ENCODE measurements at places on chromosomes 4 and X. TPM values are rescaled to one million over a fixed set of nuclear protein-coding genes. Genes with fewer than 3 reads are reported as not detected.

The SRD5A3 gene
- total RNA-seq: 4.5 TPM

The RTL9 gene
- total RNA-seq: not detected

The FMR1NB gene
- not detected for total RNA-seq

The COL4A5 gene
- 8.1 TPM for total RNA-seq

The DCAF8L2 gene
- not detected for total RNA-seq

The DNAAF6 gene
- not detected for total RNA-seq

The ZNF185 gene
- total RNA-seq: 4.1 TPM

The EREG gene
- total RNA-seq: 4.0 TPM

The RP2 gene
- total RNA-seq: 1.2 TPM

GRCh38 chr4:100379583-100380105 lies 138.2 kb downstream of the EMCN start:
- H3K36me3 ChIP-seq: no peaks in the 10 kb centered on the region
- no peak for DNase-seq
- H3K4me3 ChIP-seq: no peak overlapping the region
- H3K27me3 ChIP-seq: no peaks in the 10 kb centered on the region
- no peaks in the 10 kb centered on the region for H3K4me1 ChIP-seq
- no peak overlapping the region for H3K27ac ChIP-seq

DNA sequence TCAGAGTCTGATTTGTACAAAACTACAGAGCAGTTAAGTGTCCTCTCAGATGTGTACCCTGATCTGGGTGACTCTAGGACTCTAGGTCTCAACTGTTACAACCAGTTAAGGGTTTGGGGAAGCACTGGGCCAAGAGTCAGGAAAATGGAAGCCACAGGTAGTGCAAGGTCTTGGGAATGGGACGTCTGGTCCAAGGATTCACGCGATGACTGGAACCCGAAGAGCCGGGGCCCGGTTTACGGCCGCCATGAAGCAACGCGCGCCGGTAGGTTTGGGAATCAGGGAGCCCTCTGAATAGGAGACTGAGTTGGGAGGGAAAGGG lies 321 bp upstream of the HPRT1 start:
- no peak for DNase-seq
- H3K4me1 ChIP-seq: no peaks in the 10 kb centered on the region

GRCh38 chr4:1808396-1808795 lies 15.3 kb downstream of the FGFR3 start:
- H3K4me1 ChIP-seq: peaks cover 3% of the 10 kb centered on the region
- no peaks in the 10 kb centered on the region for H3K27me3 ChIP-seq
- H3K27ac ChIP-seq: no peak overlapping the region
- no peaks in the 10 kb centered on the region for H3K36me3 ChIP-seq
- no peak for DNase-seq
- H3K4me3 ChIP-seq: no peak overlapping the region

DNA sequence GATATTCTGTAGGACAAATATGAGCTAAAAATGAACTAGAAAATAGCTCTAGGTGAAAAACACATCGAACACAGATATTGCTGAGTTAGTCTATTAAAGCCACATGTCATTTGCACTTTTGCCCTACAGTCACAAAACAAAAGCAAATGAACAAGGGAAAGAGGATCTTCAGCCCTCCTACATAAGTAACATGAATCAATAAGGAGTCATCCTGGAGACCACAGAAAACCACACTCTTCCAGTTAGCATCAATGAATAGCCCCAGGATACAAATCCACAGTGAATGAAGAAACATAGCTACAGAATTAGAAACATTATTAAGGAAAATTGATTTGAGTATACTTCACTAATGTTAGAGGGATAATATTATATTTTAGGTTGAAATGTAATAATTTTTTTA lies 311.4 kb downstream of the MAPK10 start:
- no peak overlapping the region for H3K27ac ChIP-seq
- H3K27me3 ChIP-seq: no peaks in the 10 kb centered on the region
- DNase-seq: no peak
- no peak overlapping the region for H3K4me3 ChIP-seq
- peaks cover 5% of the 10 kb centered on the region for H3K4me1 ChIP-seq

- H3K27ac ChIP-seq: no peak overlapping the region
- DNase-seq: no peak
- no peaks in the 10 kb centered on the region for H3K4me1 ChIP-seq
- no peaks in the 10 kb centered on the region for H3K36me3 ChIP-seq
- H3K27me3 ChIP-seq: no peaks in the 10 kb centered on the region
- H3K4me3 ChIP-seq: no peak overlapping the region
Observed at GRCh38 chr4:5165420-5166369, 114.4 kb downstream of the STK32B start.

- no peaks in the 10 kb centered on the region for H3K36me3 ChIP-seq
- H3K27ac ChIP-seq: no peak overlapping the region
- no peaks in the 10 kb centered on the region for H3K27me3 ChIP-seq
- no peaks in the 10 kb centered on the region for H3K4me1 ChIP-seq
- DNase-seq: no peak
Observed at GRCh38 chr4:127165971-127166370, 466.8 kb upstream of the INTU start.

- H3K4me1 ChIP-seq: no peaks in the 10 kb centered on the region
- DNase-seq: no peak
- no peak overlapping the region for H3K27ac ChIP-seq
- H3K27me3 ChIP-seq: no peaks in the 10 kb centered on the region
Observed at GRCh38 chr4:132809298-132810032, 339.6 kb upstream of the PCDH10 start.

DNA sequence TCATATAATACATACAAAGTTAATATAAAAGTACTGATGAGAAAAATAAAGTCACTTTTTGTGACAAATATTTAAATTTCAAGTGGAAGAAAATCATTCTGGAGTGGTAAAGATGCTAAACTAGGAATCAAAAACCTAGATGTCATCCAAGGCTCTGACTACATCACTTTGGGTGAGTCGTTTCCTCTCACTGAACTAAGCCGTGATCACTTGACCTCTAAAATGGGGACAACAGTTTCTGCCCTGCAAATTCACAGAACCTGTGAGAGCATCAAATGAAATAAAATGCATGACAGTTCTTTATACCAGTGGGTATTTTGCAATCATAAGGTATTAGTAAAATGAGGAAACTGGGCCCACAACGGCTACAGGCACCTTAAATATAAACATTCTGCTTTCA lies 63.8 kb downstream of the PRDM5 start:
- H3K4me1 ChIP-seq: no peaks in the 10 kb centered on the region
- no peaks in the 10 kb centered on the region for H3K27me3 ChIP-seq
- H3K4me3 ChIP-seq: no peak overlapping the region
- H3K27ac ChIP-seq: no peak overlapping the region
- H3K36me3 ChIP-seq: no peaks in the 10 kb centered on the region
- no peak for DNase-seq

DNA sequence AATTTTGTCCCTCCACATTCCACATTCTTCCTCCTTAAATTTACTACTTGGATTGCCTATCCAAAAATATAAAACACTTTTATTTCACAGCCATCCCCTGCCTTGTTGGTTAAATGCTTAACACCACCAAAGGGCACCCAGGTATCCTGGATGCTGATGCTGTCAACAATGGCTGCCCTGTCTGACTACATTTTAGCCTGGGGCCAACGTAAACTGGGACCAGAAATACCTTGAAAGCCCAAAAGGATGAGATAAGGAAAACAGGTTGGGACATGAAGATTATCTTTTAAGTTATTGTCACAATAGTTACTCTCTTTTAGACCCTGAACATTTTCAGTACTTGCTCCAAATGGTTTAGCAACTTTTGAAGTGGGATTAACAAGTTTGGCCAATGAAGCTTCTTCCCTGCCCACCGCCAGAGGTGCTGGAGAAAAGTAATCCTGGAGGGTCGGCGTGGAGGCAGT lies 775 bp upstream of the YIPF6 start:
- peak overlapping the region; percentile 80 for H3K4me3 ChIP-seq
- no peak for DNase-seq
- H3K27ac ChIP-seq: peak overlapping the region; percentile 90
- peaks cover 12% of the 10 kb centered on the region for H3K4me1 ChIP-seq
- no peaks in the 10 kb centered on the region for H3K27me3 ChIP-seq

DNA sequence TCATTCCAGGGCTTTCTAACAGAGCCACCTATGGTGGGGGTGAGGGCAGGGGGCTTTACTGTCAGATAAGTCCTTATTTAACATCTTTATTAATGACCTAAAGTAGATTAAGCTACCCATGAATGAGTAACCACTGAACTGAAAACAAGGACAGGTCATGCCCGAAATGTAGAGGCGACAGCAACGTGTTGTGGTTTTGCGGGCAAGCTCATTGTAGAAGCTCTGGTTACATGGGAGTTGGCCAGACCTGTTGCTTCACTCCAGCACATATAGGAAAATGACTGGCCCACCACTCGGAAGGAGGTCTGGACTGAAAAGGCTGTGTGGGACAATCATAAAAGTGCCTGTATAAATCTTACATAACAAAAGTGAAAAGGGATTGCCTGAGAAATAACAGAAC lies 109.6 kb upstream of the NDP start:
- DNase-seq: no peak
- H3K36me3 ChIP-seq: no peaks in the 10 kb centered on the region
- H3K27ac ChIP-seq: no peak overlapping the region
- no peaks in the 10 kb centered on the region for H3K4me1 ChIP-seq

DNA sequence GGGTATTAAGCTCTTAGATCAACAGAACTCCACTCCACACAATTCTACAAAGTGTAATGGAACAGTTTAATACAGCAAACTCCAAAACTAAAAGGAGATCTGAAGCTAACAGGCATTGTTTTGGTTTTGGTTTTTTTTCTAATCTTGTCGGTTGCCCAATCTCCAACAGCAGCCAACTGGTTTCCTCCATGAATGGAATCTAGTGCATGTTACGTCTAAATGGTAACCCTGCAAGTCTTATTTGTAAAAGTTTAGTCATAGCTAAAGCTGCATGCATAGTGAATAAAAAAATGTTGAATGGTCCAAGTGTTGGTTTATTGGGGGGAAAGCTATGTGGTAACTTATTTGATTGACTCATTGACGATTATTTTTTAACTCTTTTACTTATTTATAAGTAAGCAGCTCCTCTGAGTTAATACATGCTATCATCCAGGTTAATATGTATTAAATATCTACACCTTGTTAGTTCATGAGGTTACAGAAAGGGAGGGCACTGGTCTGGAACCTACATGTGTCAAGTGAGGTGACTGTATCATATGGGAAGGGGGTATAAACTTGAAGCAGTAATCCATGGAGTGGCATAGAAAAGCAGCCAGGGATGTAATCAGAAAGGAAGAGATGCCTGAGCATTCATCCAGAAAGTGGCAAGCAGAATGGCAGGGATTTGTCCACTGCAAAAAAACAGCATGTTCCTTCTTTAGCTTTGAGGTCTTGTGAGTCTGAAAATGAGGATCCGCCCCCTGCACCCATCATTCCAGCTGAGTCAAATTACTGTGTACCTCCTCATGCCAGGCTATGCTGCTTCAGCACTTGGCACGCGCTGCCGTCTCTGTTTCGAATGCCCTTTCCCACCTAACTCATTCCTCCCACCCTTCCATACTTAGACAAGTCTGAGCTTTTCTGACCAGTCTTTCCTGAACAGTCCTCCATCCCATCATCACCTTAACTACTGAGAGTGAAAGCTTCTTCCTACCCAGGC lies 81.7 kb downstream of the PDGFC start:
- H3K4me3 ChIP-seq: no peak overlapping the region
- no peaks in the 10 kb centered on the region for H3K36me3 ChIP-seq
- DNase-seq: no peak
- no peaks in the 10 kb centered on the region for H3K27me3 ChIP-seq
- H3K27ac ChIP-seq: no peak overlapping the region

- no peaks in the 10 kb centered on the region for H3K36me3 ChIP-seq
- H3K27me3 ChIP-seq: no peaks in the 10 kb centered on the region
- H3K4me1 ChIP-seq: no peaks in the 10 kb centered on the region
- H3K4me3 ChIP-seq: no peak overlapping the region
- H3K27ac ChIP-seq: no peak overlapping the region
Observed at GRCh38 chrX:145609951-145610511, 207.6 kb upstream of the SLITRK2 start.

DNA sequence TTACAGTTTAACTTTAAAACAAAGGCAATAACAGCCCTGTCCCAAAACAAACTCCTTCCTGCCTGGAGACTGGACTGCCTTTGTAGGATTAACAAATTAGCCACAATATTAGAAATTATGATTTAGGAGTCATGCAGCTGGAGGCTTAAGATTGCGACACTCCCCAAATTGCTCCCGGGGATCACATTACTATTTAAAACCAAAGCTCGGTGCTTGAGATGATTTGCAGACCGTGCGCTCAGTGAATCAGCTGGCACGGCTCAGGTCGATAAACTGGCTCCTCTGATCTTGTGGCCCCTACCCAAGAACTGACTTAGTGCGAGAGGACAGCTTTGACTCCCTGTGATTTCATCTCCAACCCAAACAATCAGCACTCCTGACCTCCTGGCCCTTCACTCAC lies 829.3 kb downstream of the NLGN4X start:
- no peaks in the 10 kb centered on the region for H3K4me1 ChIP-seq
- H3K36me3 ChIP-seq: no peaks in the 10 kb centered on the region
- no peak for DNase-seq

DNA sequence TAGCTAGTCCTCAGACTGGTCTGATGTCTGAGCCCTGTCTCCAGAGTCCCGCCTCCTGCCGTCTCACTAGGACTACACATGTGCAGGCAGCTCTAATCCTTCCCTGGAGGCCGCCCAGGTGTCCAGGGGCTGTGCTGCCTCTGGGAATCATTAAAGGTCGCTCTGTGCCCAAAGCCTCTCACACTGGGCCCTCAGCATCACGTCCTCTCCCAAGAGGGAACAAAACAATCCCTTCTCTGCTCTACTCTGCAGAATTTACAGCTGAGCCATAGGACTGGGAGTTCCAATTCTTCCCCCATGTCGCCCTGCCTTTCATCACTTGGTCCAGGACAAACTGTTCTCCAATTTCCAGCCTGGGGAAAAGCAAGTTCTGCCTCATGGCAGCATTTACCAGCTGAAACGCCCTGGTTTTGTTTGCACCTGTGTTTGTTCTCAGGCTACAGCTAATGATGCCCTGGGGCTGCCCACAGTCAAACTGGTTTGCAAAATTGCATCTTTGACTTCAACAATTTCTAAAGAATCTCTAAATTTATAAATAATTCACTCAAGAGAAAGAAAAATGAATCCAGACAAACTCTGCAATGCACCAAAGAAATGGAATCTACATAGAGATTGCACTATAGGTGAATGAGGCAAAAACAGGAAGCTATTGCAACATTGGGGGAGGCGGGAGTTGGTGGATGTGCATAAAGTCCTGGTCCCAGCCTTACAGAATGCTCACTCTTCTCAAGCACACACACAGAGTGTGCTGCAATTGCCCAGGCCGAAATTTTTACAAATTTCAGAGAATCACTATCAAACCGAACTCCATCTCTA lies 7.2 kb upstream of the MRFAP1 start:
- DNase-seq: no peak
- no peak overlapping the region for H3K4me3 ChIP-seq
- no peak overlapping the region for H3K27ac ChIP-seq

- no peaks in the 10 kb centered on the region for H3K27me3 ChIP-seq
- peaks cover 45% of the 10 kb centered on the region for H3K4me1 ChIP-seq
- H3K27ac ChIP-seq: peak overlapping the region; percentile 58
- peak; percentile 81 for DNase-seq
- H3K36me3 ChIP-seq: no peaks in the 10 kb centered on the region
Observed at GRCh38 chr4:7929118-7929951, 10.3 kb downstream of the AFAP1 start.

Data from transverse colon (tissue), 4 donors.